GM12864 (cell line): ENCODE measurements at places on chromosomes 7 and 10.

- no peak for DNase-seq
Observed at GRCh38 chr7:135169141-135169963, 1.2 kb downstream of the CYREN start.

DNA sequence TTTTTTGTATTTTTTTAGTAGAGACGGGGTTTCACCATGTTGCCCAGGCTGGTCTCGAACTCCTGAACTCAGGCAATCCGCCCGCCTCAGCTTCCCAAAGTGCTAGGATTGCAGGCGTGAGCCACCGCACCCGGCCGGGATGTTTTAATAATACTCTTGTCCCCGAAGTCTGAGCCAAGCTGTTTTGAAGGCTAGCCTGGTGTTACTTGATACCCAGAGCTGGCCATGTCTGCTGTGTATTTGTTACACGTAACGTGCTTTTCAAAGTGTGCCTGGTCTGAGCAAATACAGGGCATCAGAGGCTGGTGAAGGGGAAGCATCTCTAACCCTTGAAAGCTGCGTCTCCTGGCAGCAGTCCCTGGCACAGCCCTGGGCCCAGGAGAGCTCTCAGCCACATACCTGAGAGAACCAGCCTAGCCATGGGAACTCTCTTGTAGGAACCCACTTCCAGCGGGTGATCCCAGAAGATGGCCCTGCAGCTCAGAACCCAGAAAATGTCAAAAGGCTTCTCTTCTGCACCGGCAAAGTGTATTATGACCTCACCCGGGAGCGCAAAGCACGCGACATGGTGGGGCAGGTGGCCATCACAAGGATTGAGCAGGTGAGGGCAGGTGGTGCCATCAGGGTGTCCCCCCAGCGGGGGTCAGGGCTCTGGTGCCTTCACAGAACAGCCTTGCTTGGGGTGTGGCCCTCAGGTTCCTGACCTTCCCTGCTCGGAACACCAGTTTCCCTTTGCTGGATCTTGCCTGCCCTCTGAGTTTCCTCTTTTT lies 41.7 kb upstream of the ZMIZ2 start:
- no peak for DNase-seq

- DNase-seq: peak; percentile 77
Observed at GRCh38 chr7:100545360-100546128, 6.5 kb downstream of the AGFG2 start.

DNA sequence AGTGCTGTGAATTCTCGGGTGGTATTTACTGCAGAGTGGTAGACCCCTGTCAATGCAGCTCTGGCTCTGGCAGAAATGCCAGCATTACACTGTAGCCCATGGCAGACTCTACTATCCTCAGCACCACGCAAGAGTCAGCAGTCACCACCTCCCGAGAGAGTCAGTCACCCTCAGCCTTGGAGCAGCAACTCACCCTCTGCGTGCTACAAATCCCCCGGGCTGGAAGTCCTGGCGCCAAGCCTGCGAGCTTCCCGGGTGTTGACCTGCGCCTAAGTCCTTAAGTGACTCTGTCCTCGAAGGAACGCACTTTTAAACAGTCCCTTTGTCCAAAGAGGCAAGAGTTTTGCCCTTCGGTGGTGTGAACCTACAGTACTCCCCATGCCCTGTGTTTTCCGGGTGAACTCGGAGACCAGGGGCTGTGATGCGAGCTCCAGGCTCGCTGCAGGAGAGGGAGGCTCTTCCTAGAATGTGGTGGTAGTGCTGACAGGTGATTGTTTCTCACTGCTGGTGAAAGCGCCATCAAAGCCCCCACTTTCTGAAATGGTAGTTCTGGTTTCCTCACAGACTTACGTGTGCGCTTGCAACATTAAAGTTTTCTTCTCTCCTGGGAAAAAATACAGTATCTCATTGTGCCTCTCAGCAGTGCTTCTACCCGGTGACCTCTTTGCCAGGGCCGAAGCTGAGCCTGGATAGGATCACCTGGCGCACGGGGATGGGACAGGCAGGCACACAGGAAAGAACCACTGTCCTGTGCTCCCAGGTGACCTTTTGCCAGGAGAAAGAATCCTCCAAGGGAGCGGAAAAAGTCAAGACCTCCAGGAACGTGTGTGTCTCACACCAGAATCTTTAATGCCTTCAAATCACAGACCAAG lies 33.1 kb upstream of the MBL2 start:
- no peak for DNase-seq

- no peak for DNase-seq
Observed at GRCh38 chr7:86972072-86972471, 87.4 kb downstream of the ELAPOR2 start.

DNA sequence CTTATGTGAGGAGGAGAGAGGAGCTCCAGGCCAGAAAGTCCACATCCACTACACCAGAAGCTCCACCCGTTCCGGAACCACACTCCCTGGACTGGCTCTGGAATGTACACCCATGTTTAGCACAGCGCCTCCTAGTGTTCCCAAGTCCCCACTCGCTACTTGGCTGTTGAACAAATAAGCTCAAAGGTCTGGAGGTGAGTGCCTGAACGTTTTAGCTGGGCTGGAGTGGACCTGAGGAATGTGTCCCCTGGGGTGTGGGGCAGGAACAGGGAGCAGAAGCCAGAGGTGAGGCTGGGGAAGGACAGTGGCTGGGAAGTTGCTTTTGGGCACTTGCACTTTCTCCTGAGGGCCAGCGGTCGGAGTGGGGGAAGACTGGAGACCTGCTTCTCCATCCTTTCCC lies 164.1 kb upstream of the CDCA7L start:
- DNase-seq: no peak

DNA sequence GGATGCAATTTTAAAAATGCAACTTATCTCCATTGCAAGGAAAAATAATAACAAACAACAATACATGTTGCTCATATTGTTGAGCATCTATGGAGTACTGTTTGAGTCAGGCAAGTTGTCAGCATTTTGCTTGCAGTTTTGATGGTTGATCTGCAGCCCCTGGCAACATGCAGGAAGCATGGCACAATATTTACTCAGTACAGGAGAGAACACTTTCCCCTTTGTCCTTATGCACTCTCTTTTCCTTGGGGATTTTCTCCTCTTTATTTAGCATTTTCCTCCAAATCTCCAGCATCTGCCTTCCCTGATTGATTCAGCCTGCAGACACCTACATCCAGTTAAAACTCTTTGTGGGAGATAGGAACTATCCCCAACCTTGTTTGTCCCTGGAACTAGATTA lies 620.5 kb upstream of the LRRN3 start:
- no peak for DNase-seq

DNA sequence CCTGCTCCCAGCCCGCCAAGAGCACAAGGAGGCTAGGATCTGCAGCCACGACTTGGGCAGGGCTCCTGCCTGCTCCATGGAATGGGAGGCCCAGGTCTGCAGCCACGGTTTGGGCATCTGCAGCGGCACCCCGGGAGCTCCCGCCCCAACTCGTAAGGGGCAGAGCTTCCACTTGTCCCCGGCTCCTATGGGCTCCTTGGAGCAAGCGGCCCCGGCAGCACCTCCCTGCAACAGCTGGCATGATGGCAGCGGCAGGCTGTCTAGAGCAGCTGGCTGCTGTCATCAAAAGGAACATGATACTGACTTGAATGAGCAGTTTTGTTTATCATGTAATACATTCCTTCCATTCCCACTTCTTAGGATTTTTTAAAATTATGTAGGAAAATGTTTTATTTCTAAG lies 684.0 kb upstream of the FOXK1 start:
- DNase-seq: no peak

- DNase-seq: no peak
Observed at GRCh38 chr10:77186936-77187335, 450.7 kb downstream of the KCNMA1 start.

DNA sequence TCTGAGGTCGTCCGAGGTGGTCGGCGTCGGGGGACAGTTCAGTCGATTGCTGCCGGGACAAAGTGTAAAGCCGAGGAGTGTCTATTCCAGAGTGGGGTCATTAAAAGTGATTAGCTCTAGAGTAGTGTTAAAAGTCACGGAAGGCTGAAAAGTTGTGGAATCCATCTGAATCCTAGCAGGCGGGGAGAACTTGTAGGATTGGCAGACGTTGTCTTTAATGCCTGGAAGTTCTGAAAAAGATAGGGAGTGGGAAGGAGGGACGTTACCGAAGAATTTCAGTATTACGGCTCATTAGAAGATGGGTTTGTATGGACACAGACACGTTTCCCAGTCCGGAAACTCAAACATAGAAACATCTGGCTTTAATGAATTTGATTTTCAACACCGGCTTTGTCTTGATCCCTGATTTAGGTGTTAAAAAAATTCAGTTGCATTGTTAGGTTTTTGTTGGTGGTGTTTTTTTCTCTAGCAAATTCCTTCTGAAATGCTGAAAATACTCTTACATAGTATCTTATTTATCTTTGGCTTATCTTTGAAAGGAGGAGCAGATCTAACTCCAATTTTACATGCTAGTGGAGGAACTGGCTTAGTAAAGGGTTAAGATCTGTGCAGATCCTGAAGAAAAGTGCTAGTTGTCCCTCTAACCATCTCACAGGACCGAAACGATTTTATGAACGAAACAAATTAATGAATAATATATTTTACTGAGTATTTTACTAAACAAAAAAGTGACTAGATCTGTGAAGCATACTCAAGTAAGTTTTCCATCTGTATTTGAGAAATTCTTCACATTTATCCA lies 900 bp downstream of the MKLN1 start:
- no peak for DNase-seq

- DNase-seq: no peak
Observed at GRCh38 chr7:42250411-42250810, 13.4 kb upstream of the GLI3 start.

DNA sequence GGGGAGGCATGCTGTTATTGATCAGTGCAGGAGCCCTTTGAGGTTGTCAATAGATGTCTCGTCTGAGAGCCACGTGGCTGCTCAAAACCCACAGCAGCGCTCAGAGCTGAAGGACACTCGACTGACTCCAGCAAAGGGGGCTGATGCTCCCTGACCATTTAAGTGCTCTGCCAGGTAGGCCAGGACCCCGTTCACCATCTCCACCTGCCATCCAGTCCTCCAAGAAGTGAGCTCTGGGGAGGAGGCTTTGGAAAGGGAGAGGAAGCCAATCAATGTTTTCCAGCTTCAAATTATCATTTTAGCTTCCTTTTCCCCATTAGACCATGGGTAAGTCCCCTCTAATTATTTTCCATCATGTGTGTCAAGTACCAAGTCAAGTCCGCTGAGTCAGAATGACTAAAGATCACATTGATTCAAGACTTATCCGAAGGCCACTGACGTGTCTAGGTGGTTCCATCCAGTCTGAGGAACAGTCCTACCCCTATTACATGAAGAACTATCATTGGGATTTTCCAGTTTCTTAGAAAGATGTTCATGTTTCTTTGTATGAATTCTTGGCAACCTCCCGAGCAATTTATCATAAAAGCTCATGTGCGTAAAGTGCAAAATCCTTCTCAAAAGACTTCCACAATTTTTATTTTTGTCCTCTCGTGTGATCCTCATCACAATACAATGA lies 302.6 kb upstream of the LYZL1 start:
- DNase-seq: no peak

- no peak for DNase-seq
Observed at GRCh38 chr7:118559207-118559606, 334.7 kb downstream of the ANKRD7 start.

- DNase-seq: no peak
Observed at GRCh38 chr10:76115471-76116155, 684.2 kb downstream of the LRMDA start.

DNA sequence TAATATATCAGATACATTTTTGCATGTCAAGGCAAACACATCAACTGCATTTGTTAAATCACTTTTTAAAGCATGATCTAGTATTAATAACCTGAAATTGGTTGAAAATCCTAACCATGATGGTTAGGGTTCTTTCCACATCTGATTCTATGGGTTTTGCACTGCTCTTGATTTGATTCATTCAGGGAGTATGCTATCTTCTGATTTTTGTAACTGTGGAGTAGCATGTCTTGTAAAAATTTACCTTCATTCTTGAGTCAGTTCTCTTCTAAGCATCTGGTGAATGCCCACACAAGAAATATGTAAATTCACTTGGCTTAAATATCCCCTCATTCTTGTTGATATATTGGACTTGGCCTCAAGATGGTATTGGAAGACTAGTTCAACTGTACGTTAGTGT lies 178.7 kb downstream of the KLF6 start:
- DNase-seq: no peak

DNA sequence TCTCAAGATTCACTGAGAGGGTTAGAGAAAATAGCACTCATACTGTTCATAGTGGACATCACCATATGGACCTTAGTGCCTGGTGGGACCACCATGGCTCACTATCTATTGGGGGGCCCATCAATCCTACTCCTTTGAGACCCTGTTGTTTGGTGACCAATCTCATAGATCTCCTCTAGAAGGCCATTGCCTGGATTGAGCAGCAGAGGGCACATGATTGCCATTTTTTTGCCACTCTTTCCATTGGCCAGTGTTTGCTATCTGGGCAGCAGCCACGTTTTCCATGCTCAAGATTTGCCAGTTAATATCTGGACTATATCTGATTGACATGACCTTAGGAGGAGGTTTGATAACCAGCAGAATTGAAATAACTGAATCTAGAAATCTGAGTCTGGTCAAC lies 244.5 kb downstream of the ITGB1 start:
- no peak for DNase-seq

- DNase-seq: no peak
Observed at GRCh38 chr7:158017111-158018097, 570.2 kb downstream of the PTPRN2 start.

GRCh38 chr10:116893686-116894037 lies 44.4 kb downstream of the ENO4 start:
- no peak for DNase-seq

DNA sequence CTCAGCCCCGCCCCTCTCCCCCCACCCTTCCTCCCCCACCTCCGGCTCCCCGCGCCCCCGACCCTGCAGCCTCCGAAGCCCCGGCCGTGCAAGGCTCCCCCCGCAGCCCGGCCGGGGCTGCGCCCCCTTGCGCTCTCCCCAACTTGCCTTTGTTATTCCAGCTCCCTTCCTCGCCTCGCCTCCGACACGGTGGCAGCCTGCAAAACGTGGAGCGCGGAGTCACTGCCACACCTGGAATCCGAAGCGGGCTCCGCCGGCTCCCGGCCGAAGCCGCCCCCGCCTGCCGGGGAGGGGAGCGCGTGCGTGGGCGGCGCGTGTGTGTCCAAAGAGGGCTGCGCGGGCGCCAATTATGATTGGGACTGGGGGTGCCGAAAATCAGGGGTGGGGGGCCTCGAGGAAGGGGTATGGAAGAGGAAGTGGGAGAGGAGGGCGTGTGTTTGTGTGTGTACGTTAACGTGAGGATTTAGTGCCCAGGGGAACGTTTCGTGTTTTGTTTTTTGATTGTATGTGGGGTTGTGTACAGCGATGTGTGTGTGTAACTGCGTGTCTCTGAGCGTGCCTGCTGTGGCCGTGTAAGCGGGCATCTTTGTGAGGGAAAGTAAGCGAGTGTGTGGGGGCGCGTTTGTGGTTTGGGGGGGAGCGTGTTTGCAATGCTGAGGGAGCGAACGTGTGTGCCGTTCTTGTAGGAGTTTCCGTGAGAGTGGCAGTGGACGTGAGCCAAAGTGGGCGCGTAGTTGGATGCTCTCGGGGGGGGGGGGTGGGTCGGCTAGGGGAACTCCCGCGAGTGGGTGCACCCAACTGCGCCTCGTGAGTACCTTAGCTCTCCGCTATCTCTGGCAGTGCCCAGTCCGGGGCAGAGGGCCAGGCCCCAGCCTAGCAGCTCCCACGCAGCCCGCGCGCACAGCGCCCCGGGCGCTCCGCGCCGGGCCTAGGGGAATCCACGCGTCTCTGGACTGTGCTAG lies 1.2 kb upstream of the ZMIZ1 start:
- DNase-seq: no peak

GRCh38 chr10:18005781-18006456 lies 54.2 kb downstream of the SLC39A12 start:
- DNase-seq: no peak

- no peak for DNase-seq
Observed at GRCh38 chr7:144641389-144642044, 194.3 kb downstream of the TPK1 start.
